ENCODE measurements at places on chromosomes 1 and 21.

- DNase-seq = no peak
Observed at GRCh38 chr1:63882048-63882704, 108.4 kb downstream of the ROR1 start.

GRCh38 chr1:214753236-214753852 is 150.3 kb downstream of the CENPF start:
- DNase-seq = no peak

- no peak for DNase-seq
Observed at GRCh38 chr1:43531906-43532584, 1.4 kb downstream of the PTPRF start.

DNA sequence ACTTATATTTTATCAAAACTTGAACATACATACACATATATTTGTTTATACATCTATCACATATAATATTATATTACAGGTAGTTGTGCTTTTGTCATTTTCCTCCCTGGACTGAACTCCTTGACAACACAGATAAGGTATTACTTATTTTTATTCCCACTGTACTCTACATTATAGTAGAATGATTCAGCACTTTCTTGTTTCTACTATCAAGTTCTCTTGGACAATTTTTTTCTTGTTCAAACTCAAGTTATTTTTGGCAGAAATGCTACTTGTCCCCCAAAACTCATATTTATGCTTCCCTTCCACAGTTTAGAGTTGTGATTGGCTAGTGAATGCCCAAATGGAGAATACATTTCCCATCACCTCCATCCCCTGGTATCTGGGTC is 10.8 kb upstream of the PTPRC start:
- no peak for DNase-seq
